ENCODE measurements at places on chromosomes 2 and 18.

- H3K4me3 ChIP-seq = no peak overlapping the region
- no peak overlapping the region for H3K27ac ChIP-seq
- no peak for DNase-seq
- H3K36me3 ChIP-seq = peaks cover 4% of the 10 kb centered on the region
- peaks cover 70% of the 10 kb centered on the region for H3K27me3 ChIP-seq
Observed at GRCh38 chr2:31223026-31223425, 5.7 kb upstream of the CAPN14 start.

DNA sequence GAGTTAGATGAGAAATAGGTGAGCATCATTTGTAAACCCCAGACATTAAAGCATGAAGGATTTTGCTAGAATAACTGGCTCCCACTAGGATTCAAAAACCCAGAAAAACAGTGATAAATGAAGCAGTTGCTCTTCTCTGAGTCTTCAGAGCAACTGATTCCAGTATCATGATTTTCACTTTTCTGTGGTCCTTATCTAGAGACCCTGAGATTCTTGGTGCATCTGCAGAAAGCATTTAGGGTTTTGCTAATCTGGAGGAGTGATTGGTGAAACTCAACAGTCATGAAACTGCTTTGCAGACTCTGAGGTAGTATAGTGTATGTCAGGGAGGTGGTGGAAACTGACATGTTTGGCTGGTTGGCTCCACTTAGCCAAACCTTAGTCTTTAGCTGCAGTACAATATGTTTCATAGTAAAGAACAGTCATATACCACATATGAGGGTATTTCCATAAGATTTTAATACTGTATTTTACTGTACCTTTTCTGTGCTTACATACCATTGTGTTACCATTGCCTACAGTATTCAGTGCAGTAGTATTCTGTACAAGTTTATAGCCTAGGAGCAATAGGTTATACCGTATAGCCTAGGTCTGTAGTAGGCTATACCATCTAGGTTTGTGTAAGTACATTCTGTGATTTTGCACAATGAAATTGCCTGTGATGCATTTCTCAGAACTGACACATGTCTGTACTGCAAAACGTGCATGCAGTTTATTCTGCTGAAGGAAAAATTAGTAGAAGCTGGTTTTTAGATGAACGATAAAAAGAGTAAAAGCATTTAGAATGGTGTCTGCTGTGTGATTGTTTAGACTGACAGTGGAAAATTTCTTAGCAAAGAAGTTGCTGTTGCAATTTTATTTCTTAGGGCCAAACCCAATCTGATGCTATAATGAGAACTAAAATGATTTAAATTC, 23.8 kb downstream of the EML4 start:
- peaks cover 52% of the 10 kb centered on the region for H3K4me1 ChIP-seq
- no peak for DNase-seq
- peak overlapping the region; percentile 76 for H3K4me3 ChIP-seq
- H3K27ac ChIP-seq = peak overlapping the region; percentile 69
- H3K27me3 ChIP-seq = no peaks in the 10 kb centered on the region

- H3K27me3 ChIP-seq = no peaks in the 10 kb centered on the region
- no peak overlapping the region for H3K4me3 ChIP-seq
- H3K4me1 ChIP-seq = peaks cover 5% of the 10 kb centered on the region
- H3K36me3 ChIP-seq = peaks cover 3% of the 10 kb centered on the region
- no peak for DNase-seq
- H3K27ac ChIP-seq = no peak overlapping the region
Observed at GRCh38 chr2:152755029-152755428, 36.6 kb downstream of the ARL6IP6 start.

DNA sequence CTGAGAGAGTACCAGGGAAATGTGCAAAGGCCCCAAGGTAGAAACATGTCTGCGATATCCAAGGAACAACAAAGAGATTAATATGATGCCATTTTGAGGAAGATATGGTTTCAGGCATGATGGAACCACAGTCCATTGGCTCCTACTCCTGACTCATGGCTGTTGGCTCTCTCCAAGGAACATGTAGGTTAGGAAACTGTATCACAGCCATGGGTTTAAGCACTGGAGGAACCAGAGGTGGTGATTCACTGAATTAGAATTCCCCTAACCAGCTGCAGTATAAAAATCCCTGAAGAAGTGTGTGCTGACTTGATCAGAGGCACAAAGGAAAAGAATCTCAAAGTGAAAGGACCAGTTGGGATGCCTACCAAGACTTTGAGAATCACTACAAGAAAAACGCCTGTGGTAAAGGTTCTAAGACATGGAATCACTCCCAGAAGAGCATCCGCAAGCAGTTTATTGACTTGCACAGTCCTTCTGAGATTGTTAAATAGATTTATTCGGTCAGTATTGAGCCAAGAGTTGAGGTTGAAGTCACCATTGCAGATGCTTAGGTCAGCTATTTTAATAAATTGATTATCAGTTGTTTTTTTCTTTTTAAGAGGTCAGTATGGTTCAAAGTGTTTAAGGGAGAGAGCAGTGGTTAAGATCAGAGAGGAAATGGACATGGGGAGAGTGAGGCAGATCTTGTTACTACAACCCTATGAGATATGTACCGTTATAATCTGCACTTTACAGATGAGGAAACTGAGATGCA, 110.7 kb upstream of the OTX1 start:
- H3K4me3 ChIP-seq = no peak overlapping the region
- H3K27me3 ChIP-seq = no peaks in the 10 kb centered on the region
- no peaks in the 10 kb centered on the region for H3K4me1 ChIP-seq
- H3K36me3 ChIP-seq = no peaks in the 10 kb centered on the region

DNA sequence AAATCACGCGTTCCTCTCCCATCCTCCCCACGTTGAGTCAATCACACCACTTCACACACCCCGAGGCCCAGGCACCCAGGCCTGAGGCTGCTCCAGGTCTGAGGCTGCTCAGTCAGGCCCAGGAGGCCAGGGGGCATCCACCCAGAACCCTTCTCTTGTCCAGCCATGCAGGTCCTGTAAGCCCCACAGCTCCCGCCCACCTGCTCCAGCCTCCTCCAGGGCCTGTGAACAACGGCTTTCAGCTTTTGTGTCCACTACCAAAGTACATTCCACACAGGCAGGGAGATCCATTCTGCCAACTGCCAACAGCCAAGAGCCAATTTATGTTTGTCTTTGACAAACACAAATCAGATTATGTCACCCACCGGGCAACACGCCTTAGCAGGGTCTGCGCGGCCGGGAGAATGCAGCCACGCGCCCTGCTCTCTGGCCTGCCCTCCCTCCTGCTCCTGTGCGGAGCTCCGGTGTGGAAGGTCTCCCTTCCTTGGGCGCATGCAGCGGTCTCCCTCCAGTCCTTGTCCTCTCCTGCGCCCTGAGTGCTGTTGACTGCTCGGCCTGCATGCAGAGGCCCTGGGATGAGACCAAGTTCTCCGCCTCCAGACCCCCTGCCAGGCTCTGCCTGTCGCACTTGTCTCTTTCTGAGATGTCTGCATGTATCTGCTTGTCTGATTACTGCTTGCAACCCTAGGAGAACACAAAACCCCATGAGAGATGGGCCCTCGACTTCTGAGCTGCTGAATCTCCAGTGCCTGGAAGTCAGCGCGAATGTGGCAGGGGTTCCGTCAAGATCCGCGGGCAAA, 146.6 kb downstream of the ZNF516 start:
- H3K4me1 ChIP-seq = peaks cover 9% of the 10 kb centered on the region
- H3K4me3 ChIP-seq = no peak overlapping the region
- no peak for DNase-seq
- peaks cover 8% of the 10 kb centered on the region for H3K27me3 ChIP-seq
- H3K36me3 ChIP-seq = no peaks in the 10 kb centered on the region

DNA sequence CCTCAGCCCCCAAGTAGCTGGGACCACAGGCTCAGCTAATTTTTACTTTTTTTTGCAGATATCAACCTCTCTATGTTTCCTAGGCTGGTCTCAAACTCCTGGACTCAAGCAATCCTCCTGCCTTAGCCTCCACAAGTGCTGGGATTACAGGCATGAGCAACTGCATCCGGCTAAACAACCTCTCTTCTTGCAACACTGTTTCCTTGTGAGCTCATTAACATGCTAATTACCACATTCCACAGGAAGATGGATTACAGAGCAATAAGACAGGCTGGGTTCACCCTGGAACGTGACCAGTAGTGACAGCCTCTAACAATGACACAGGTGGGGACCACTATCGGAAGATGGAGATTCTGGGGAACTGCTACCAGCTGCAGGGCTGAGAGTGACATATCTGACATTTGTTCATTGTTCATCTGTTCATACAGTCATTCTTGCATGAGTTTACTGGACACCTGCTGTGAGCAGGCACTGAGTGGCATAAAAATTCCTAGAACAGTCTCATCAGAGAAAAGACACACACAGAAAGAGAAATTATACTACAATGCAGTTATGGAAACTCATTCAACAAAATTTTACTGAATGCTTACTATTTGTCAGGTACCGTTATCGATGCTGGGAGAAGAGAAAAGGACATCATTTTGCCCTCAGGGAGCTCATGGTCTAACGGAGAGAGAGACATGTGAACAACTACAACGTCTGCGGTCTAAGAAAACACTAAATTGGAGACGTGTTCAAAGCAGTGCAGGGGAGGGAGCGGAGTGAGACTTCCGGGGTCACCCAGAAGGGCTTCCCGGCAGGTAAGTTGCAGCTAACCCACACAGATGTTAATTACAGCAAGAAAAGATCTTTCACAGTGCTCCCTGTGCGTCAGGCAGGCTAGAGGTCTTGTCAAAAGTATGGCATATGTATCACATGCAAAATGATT, 37.6 kb downstream of the PROC start:
- DNase-seq = no peak
- peak overlapping the region; percentile 68 for H3K4me3 ChIP-seq
- peak overlapping the region; percentile 39 for H3K27ac ChIP-seq
- no peaks in the 10 kb centered on the region for H3K27me3 ChIP-seq

DNA sequence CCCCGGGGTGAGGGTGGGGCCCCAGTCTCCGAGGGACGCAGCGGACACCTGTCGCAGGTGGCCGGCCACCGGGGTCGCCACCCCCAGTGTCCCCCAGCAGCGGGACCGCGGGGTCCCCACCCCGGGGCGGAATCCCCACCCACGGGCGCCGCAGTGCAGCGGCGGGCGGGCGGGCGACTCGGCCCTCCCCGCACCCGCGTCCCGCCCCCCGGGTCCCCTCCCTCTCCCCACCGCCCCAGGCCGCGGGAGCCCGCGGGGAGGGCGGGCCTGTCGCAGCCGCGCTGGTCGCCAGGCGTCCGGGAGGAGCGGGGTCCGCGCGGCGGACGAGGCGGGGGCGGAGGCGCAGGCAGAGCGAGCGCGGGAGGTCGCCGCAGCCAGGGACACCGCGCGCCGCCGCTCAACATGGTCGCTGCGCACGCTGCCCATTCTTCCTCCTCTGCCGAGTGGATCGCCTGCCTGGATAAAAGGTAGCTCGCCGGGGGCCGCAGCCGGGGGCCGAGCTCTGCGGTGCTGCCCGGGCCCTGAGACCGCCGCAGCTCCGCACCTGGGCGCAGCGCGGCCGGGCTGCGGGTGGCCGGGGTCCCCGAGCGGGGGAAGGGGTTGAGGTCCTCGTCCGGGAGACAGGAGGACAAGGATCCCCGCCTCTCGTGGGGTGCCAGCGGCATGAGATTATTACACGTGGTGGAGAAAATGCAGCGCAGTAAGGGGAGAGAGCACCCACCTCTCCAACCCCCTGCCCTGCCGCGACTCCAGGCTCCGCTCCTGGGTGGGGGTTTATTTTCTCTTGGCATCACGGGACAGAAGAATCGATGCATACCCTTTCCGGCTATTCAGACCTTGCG, at the start of gene RAPGEF4:
RAPGEF4 (plus strand) TSS at position 264 of the 842 bp plus-strand sequence; CDS start at position 403, 139 bp downstream.
- peaks cover 4% of the 10 kb centered on the region for H3K4me1 ChIP-seq
- H3K27me3 ChIP-seq = peaks cover 73% of the 10 kb centered on the region
- peak within 1 kb of the TSS; percentile 74 for H3K4me3 ChIP-seq
- no peak within 1 kb of the TSS for H3K27ac ChIP-seq
- no peak for DNase-seq

DNA sequence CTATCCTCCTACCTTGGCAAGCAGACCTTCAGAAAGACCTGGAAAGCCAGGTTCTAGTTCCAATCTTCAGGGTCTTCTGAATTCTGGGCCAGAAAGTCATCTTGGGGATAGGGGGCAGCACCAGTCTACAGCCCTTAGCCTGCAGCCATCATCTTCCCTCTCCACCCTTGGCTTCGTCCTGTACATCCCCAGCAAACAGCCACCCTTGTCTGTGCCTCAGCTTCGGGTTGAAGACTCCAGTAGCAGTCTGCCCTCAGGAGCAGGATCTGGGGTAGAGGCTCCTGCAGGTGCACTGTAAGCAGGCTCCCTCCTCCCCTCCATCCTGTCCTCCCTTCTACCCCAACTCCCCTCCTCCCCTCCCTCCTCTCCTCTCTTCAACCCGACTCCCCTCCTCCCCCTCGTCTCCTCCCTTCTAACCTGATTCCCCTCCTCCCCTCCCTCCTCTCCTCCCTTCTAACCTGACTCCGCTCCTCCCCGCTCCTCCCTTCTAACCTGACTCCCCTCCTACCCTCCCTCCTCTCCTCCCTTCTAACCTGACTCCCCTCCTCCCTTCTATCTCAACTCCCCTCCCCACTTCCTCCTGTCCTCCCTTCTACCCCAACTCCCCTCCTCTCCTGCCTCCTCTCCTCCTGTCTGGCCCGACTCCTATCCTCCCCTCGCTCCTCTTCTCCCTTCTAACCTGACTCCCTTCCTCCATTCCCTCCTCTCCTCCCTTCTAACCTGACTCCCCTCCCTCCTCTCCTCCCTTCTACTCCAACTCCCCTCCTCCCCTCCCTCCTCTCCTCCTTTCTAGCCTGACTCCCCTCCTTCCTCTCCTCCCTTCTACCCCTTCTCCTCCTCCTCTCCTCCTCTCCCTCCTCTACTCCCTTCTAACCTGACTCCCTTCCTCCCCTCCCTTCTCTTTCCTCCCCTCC, 90.1 kb upstream of the SMAD2 start:
- H3K27me3 ChIP-seq = peaks cover 69% of the 10 kb centered on the region
- peaks cover 7% of the 10 kb centered on the region for H3K4me1 ChIP-seq
- DNase-seq = no peak
- no peak overlapping the region for H3K27ac ChIP-seq
- H3K4me3 ChIP-seq = no peak overlapping the region

GRCh38 chr2:151111599-151112278, 149.9 kb downstream of the RBM43 start:
- H3K4me1 ChIP-seq = no peaks in the 10 kb centered on the region
- no peak for DNase-seq
- no peak overlapping the region for H3K4me3 ChIP-seq
- no peaks in the 10 kb centered on the region for H3K36me3 ChIP-seq
- H3K27ac ChIP-seq = no peak overlapping the region

GRCh38 chr2:240974771-240975572, 23.4 kb upstream of the SNED1 start:
- H3K36me3 ChIP-seq = peaks cover 2% of the 10 kb centered on the region
- H3K27me3 ChIP-seq = peaks cover 15% of the 10 kb centered on the region
- H3K4me3 ChIP-seq = peak overlapping the region; percentile 26
- peaks cover 14% of the 10 kb centered on the region for H3K4me1 ChIP-seq
- DNase-seq = no peak
- H3K27ac ChIP-seq = peak overlapping the region; percentile 93

GRCh38 chr2:127418300-127419111, at the start of gene PROC:
TSS of gene PROC (plus strand) at chr2:127418427. CDS start at chr2:127419943, 1,516 bp downstream.
- H3K27me3 ChIP-seq = peaks cover 25% of the 10 kb centered on the region
- no peak for DNase-seq
- no peak within 1 kb of the TSS for H3K4me3 ChIP-seq
- H3K4me1 ChIP-seq = peaks cover 13% of the 10 kb centered on the region
- H3K27ac ChIP-seq = no peak within 1 kb of the TSS

Measured in T-helper 17 cell (primary cell).